ENCODE measurements at places on chromosomes 2 and 18. TPM values are rescaled to one million over a fixed set of nuclear protein-coding genes. Genes with fewer than 3 reads are reported as not detected.
A peak's percentile ranks its signal among the peaks of the same experiment; 100 is the strongest.

GRCh38 chr2:110727923-110728322, 4.5 kb upstream of the ACOXL start:
- H3K36me3 ChIP-seq: no peaks in the 10 kb centered on the region
- H3K27me3 ChIP-seq: peaks cover 55% of the 10 kb centered on the region
- H3K4me3 ChIP-seq: no peak overlapping the region
- no peak overlapping the region for H3K27ac ChIP-seq
- peaks cover 12% of the 10 kb centered on the region for H3K4me1 ChIP-seq

The IL36B gene
- total RNA-seq: not detected

DNA sequence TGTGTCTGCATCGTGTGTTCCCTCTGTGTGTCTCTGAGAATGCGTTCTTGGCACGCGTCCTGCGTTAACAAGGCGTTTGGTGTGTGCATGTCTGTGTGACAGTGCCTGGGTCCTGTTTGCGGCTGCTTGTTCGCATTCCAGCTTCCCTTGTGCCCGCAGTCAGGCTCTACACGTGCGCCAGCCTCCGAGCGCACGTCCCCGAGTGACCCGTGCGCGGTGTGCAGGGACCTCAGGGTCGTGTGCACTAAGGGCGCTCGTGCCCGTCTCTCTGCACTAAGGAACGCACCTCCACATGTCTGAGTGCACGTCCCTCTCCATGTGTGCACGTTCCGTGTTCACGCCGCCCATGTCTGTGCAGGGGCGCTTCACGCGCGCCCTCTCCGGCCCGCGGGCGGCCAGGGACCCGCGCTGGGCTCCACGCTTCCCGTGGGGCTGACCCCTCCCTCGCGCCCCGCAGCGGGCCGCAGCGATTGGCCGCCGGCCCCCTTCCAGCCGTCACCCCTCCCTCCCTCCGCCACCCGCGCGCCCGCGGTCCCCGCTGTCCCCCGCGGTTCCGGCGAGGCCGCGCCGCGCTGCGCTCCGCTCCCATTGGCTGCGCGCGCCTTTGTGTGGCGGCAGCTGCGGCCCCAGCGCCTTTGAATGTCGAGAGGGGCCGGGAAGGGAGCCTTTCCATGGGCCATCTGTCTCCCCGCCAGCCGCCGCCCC, 229.4 kb downstream of the HAUS1 start:
- peak overlapping the region; percentile 59 for H3K4me3 ChIP-seq
- peaks cover 5% of the 10 kb centered on the region for H3K36me3 ChIP-seq
- DNase-seq: peak; percentile 13
- peaks cover 30% of the 10 kb centered on the region for H3K4me1 ChIP-seq

The C2orf80 gene
- not detected for total RNA-seq

GRCh38 chr2:108898315-108899082, 90.5 kb downstream of the EDAR start:
- no peak overlapping the region for H3K27ac ChIP-seq
- no peak for DNase-seq
- H3K36me3 ChIP-seq: peaks cover 8% of the 10 kb centered on the region
- H3K27me3 ChIP-seq: no peaks in the 10 kb centered on the region

- peaks cover 2% of the 10 kb centered on the region for H3K27me3 ChIP-seq
- H3K36me3 ChIP-seq: no peaks in the 10 kb centered on the region
- no peak overlapping the region for H3K27ac ChIP-seq
- no peaks in the 10 kb centered on the region for H3K4me1 ChIP-seq
Measured at GRCh38 chr2:162422894-162423293, 79.0 kb downstream of the GCA start.

The CTIF gene
- 1.5 TPM for total RNA-seq

DNA sequence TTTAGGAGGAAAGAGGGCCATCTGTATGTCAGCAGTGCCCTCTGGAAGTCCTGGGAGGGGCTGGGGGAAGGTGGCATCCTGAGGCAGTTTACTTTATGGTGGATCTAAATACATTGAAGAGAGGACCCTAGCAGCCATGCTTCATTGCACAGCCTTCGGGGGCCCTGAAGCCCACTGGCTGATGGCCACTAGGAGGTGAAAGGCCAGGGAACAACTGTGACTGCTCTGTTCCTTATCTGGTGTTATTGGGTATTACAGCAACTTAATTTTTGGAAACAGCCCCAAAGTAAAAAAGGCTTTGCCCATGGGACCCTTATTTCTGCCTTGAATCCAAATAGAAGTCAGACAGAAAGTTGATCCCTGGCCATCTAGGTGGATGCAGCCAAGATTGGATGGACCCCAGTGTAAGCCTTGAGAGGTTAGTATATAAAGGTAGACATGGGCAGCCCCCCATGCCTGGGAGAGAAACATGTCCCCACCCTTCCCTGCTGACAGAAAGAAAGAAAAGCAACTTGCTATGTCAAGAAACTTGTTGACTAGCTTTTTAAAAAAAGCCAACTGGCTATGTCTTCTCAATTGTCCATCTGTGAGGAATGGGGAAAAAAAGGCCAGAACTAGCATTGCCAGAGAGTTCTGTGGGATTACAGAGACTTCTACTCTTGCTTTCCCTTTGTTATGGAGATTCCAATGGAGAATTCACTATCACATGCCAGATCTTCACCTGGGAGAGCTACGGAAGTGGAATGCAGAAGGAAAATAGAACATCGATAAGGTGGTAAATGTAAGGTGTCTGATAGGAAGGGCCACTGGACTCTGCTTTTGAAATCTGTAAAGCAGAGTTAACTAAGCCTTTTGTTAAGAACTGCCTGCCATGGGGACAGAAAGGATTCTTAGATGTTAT, 58.6 kb upstream of the OSR1 start:
- H3K36me3 ChIP-seq: no peaks in the 10 kb centered on the region
- no peak overlapping the region for H3K27ac ChIP-seq
- H3K4me3 ChIP-seq: no peak overlapping the region

GRCh38 chr2:98012561-98012991, 16.8 kb upstream of the TMEM131 start:
- H3K4me1 ChIP-seq: peaks cover 20% of the 10 kb centered on the region
- H3K27ac ChIP-seq: no peak overlapping the region
- no peak for DNase-seq
- H3K36me3 ChIP-seq: no peaks in the 10 kb centered on the region
- H3K27me3 ChIP-seq: no peaks in the 10 kb centered on the region

- no peaks in the 10 kb centered on the region for H3K4me1 ChIP-seq
- H3K27me3 ChIP-seq: peaks cover 19% of the 10 kb centered on the region
- H3K27ac ChIP-seq: no peak overlapping the region
- H3K36me3 ChIP-seq: no peaks in the 10 kb centered on the region
- H3K4me3 ChIP-seq: no peak overlapping the region
Measured at GRCh38 chr18:59810735-59811520, 88.9 kb upstream of the PMAIP1 start.

DNA sequence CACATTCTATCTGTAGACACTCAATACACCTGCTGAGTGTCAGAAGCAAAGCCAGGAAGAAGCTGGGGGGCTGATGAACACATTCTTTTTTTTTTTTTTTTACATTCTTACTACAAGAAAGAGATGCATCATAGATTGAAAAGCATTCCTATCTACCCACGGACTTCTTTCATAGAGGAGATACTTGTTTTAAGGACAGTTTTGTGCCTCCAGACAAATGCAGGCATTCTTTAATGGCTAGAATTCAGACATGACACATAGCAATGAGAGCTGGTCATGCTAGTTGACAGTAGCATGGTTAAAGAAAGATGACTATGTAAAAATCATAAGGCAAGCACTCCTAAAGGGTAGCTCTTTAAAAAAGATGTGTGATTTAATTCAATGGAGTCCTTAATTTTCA, 110.2 kb downstream of the EPHA4 start:
- H3K27me3 ChIP-seq: peaks cover 6% of the 10 kb centered on the region
- peaks cover 19% of the 10 kb centered on the region for H3K36me3 ChIP-seq
- DNase-seq: no peak
- no peak overlapping the region for H3K27ac ChIP-seq
- peaks cover 38% of the 10 kb centered on the region for H3K4me1 ChIP-seq

DNA sequence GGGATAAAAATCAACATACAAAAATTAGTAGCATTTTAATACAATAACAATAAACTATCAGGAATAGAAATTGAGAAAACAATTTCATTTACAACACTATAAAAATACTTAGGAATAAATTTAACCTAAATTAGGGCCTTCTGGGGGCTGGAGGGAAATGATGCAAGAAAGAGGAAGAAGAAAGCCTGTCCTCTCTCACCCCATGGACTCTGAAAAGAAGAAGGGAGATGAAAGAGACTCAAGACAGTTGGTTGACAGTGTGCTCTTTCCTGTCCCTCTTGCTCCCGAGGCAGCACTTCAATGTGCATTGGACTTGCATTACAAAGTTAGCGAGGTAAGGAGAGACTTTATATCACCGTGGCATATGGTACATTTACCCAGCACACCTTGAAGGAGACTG, 88.5 kb downstream of the VAPA start:
- H3K36me3 ChIP-seq: no peaks in the 10 kb centered on the region
- H3K4me1 ChIP-seq: no peaks in the 10 kb centered on the region
- no peak overlapping the region for H3K4me3 ChIP-seq
- H3K27ac ChIP-seq: no peak overlapping the region
- no peak for DNase-seq
- H3K27me3 ChIP-seq: peaks cover 17% of the 10 kb centered on the region

The FAM136A gene
- 33.4 TPM for total RNA-seq

The TFCP2L1 gene
- 0.02 TPM for total RNA-seq

GRCh38 chr2:75099521-75099922, 99.8 kb downstream of the TACR1 start:
- H3K36me3 ChIP-seq: no peaks in the 10 kb centered on the region
- peaks cover 2% of the 10 kb centered on the region for H3K27me3 ChIP-seq
- no peaks in the 10 kb centered on the region for H3K4me1 ChIP-seq
- H3K27ac ChIP-seq: no peak overlapping the region

The GALNT5 gene
- total RNA-seq: not detected

The PPM1G gene
- total RNA-seq: 109 TPM

DNA sequence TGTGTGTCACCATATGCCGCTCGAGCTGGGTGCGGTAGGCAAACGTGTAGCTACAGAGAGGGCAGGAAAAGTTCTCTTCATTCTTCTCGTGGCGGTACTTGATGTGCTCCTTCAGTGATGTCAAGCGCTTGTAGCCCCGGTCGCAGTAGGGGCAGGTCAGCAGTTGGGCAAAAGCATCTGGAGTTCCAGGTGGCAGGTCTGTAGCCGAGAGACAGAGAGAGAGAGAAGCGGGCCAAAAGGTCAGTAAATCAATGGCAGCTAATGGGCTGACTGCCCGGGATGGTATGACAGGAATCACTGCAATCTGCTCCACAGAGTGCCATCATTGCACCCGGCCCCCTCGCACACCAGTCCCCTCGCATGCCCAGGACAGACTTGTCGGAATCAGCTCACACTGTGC, 116.0 kb downstream of the ZEB2 start:
- H3K4me3 ChIP-seq: no peak overlapping the region
- no peaks in the 10 kb centered on the region for H3K4me1 ChIP-seq
- no peak overlapping the region for H3K27ac ChIP-seq

DNA sequence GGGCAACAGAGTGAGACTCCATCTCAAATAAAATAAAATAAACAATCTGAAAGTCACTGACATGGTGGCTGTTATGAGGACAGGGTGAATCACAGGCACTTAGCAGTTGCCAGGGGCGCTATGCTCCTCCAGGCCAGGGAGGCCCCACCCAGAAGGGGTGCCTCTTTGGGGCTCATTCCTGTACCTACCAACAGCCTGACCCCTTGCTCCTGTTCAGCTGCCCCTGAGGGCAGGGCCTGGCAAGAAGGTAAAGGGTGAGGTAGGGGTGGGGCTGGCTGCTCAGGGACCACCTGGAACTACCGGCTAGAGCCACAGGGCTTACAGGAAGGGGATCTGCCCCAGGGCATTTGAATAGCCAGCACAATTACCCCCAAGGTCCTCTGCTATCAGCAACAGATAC, 60.3 kb downstream of the INPP5D start:
- DNase-seq: no peak
- H3K27ac ChIP-seq: peak overlapping the region; percentile 31
- H3K4me1 ChIP-seq: peaks cover 36% of the 10 kb centered on the region
- H3K4me3 ChIP-seq: no peak overlapping the region

The RSAD2 gene
- 100 TPM for total RNA-seq

- no peak overlapping the region for H3K27ac ChIP-seq
- H3K27me3 ChIP-seq: no peaks in the 10 kb centered on the region
- H3K36me3 ChIP-seq: no peaks in the 10 kb centered on the region
- peaks cover 20% of the 10 kb centered on the region for H3K4me1 ChIP-seq
- no peak for DNase-seq
- H3K4me3 ChIP-seq: no peak overlapping the region
Measured at GRCh38 chr2:69720404-69720803, 21.5 kb upstream of the ANXA4 start.

- no peaks in the 10 kb centered on the region for H3K27me3 ChIP-seq
- no peaks in the 10 kb centered on the region for H3K36me3 ChIP-seq
- H3K4me1 ChIP-seq: no peaks in the 10 kb centered on the region
- no peak overlapping the region for H3K4me3 ChIP-seq
- no peak for DNase-seq
Measured at GRCh38 chr2:200356857-200357384, 50.4 kb downstream of the SPATS2L start.

DNA sequence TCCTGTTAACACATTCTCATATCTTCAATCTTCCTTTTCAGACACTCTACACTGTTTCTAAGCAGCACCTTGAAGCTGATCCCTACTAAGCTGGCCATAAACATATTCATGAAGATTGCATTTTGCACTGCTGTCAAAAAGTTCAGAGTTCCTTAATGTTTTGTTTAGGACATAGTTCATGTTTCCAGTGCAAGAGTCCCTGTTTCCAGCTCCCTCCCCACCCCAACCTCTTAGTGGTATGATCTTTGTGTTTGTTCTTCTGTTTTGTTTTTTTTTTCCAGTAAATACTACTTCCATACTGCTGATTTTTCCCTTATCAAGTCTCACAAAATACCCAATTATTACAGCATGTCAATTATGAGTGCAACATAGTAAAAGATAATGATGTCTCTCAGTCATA, 4.1 kb upstream of the SLC40A1 start:
- H3K27me3 ChIP-seq: peaks cover 30% of the 10 kb centered on the region
- no peaks in the 10 kb centered on the region for H3K36me3 ChIP-seq
- H3K27ac ChIP-seq: no peak overlapping the region

- peak overlapping the region; percentile 52 for H3K27ac ChIP-seq
- H3K4me3 ChIP-seq: no peak overlapping the region
- peaks cover 10% of the 10 kb centered on the region for H3K36me3 ChIP-seq
- H3K27me3 ChIP-seq: no peaks in the 10 kb centered on the region
- DNase-seq: no peak
- peaks cover 5% of the 10 kb centered on the region for H3K4me1 ChIP-seq
Measured at GRCh38 chr2:144248350-144249034, 271.4 kb downstream of the ZEB2 start.

The ARHGAP25 gene
- total RNA-seq: 97.8 TPM

The IL36RN gene
- total RNA-seq: not detected

- H3K4me3 ChIP-seq: no peak overlapping the region
- H3K27me3 ChIP-seq: no peaks in the 10 kb centered on the region
- H3K36me3 ChIP-seq: no peaks in the 10 kb centered on the region
- H3K4me1 ChIP-seq: no peaks in the 10 kb centered on the region
Measured at GRCh38 chr2:166337932-166338331, 37.8 kb downstream of the SCN9A start.

- H3K36me3 ChIP-seq: no peaks in the 10 kb centered on the region
- no peak overlapping the region for H3K4me3 ChIP-seq
- DNase-seq: no peak
- H3K27ac ChIP-seq: no peak overlapping the region
- H3K4me1 ChIP-seq: no peaks in the 10 kb centered on the region
Measured at GRCh38 chr2:138213084-138213483, 248.8 kb downstream of the HNMT start.

Data from activated CD4-positive, alpha-beta T cell treated with anti-CD3 and anti-CD28 coated beads, Interleukin-2, amount 10 ng/mL, durations not matched to agents 7 days and 5 days (primary cell).